Activated naive CD4-positive, alpha-beta T cell treated with anti-CD3 and anti-CD28 coated beads for 36 hours (primary cell): ENCODE measurements at places on chromosomes 7 and 10. TPM values are rescaled to one million over a fixed set of nuclear protein-coding genes. Genes with fewer than 3 reads are reported as not detected.
A peak's percentile ranks its signal among the peaks of the same experiment; 100 is the strongest.

GRCh38 chr10:58334817-58335305 lies at the start of gene UBE2D1:
TSS of gene UBE2D1 (plus strand) at chr10:58335006. CDS start at chr10:58335202, 196 bp downstream.
- H3K36me3 ChIP-seq: peaks cover 4% of the 10 kb centered on the region
- DNase-seq: peak; percentile 88
- H3K4me3 ChIP-seq: peak within 1 kb of the TSS; percentile 95
- H3K27ac ChIP-seq: peak within 1 kb of the TSS; percentile 78
- peaks cover 33% of the 10 kb centered on the region for H3K4me1 ChIP-seq

GRCh38 chr7:84393786-84394185 lies 199.2 kb upstream of the SEMA3A start:
- peaks cover 7% of the 10 kb centered on the region for H3K27me3 ChIP-seq
- no peaks in the 10 kb centered on the region for H3K36me3 ChIP-seq
- no peak for DNase-seq
- no peak overlapping the region for H3K27ac ChIP-seq
- no peaks in the 10 kb centered on the region for H3K4me1 ChIP-seq

GRCh38 chr10:44279426-44280126 lies 105.3 kb downstream of the CXCL12 start:
- H3K4me3 ChIP-seq: no peak overlapping the region
- no peak overlapping the region for H3K27ac ChIP-seq
- no peak for DNase-seq
- H3K4me1 ChIP-seq: no peaks in the 10 kb centered on the region

DNA sequence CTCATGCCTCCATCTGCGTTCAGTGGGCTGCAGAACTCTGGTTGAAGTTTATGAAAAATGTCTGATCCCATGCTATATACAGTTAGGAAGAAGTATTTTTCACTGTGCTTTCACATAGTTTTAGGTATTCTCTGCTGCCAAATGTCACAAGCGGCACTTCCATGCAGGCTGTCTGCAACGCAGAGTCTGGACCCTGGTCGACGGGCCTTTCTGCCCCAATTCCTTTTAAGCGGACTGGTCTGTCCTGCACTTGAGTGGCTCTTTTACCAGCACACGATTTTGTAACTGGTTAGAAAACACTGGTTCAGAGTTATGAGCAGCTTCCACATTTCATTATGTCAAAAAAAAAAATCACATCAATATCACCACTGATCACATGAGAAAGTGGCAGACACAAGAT lies 143.0 kb downstream of the DIP2C start:
- H3K4me1 ChIP-seq: peaks cover 8% of the 10 kb centered on the region
- H3K36me3 ChIP-seq: no peaks in the 10 kb centered on the region
- H3K4me3 ChIP-seq: no peak overlapping the region
- no peak overlapping the region for H3K27ac ChIP-seq
- H3K27me3 ChIP-seq: peaks cover 15% of the 10 kb centered on the region

GRCh38 chr7:116357781-116358670 lies 141.5 kb upstream of the CAV2 start:
- no peaks in the 10 kb centered on the region for H3K4me1 ChIP-seq
- no peak overlapping the region for H3K27ac ChIP-seq

- no peaks in the 10 kb centered on the region for H3K36me3 ChIP-seq
- H3K4me3 ChIP-seq: no peak overlapping the region
- no peak overlapping the region for H3K27ac ChIP-seq
- DNase-seq: no peak
- H3K4me1 ChIP-seq: no peaks in the 10 kb centered on the region
Measured at GRCh38 chr10:36450380-36450779, 675.0 kb upstream of the ANKRD30A start.

DNA sequence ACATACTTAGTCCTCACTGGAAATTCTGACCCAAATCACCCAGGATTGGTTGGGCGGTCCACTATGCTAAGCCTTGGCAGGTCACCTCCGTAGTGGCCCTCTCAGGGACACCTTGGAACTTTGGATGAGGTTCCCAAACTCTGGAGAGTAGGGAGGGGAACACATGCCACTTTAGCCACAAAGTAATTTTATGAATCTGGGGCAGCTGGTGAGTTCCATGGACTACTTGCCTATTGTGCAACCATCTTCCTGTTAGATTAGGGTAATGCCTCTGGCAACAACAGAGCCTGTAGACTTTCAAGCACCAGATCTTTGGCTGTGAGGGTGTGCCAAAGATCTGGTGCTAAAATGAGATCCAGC lies 77.7 kb downstream of the ITGB8 start:
- H3K4me3 ChIP-seq: no peak overlapping the region
- H3K36me3 ChIP-seq: no peaks in the 10 kb centered on the region
- H3K4me1 ChIP-seq: no peaks in the 10 kb centered on the region
- DNase-seq: no peak

DNA sequence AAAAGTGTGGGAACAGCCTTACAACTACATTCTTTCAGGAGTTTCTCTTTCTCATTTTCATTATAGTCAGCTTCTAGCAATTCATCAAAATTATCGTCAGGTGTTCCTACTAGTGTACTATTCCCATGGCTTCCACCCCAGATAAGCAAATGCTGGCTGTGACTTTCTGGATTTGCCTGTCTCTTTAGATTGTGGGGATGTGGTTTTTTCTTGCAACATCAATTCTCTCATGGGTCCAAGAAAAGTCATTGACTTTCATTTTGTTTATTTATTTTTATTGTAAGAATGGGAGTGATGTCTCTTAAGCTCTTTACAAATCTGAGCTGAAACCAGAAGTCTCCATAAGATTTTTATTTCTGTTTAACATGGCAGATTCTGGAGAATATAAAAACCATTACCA lies 349.7 kb upstream of the SEMA3C start:
- no peak overlapping the region for H3K4me3 ChIP-seq
- H3K4me1 ChIP-seq: no peaks in the 10 kb centered on the region

DNA sequence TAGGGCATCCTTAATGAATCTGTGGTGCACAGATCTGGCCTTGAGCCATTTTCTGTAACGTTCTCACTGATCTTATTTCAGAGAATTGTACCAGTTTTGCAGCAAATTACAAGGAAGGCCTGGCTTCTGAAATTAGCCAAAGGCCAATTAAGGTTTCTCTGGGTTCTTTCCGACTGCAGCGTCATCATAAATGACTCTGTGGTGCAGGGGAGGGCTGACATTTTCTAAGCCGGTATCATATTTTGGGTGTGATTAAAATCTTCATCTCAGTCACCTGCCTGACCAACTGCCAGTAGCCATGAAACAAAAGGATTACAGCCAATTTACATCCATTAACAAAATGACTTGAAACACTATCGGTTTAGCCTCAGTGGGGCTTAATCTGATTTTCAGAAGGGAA lies 363.7 kb downstream of the ADRA2A start:
- H3K4me3 ChIP-seq: no peak overlapping the region
- no peak overlapping the region for H3K27ac ChIP-seq
- no peak for DNase-seq
- no peaks in the 10 kb centered on the region for H3K4me1 ChIP-seq
- H3K36me3 ChIP-seq: no peaks in the 10 kb centered on the region

DNA sequence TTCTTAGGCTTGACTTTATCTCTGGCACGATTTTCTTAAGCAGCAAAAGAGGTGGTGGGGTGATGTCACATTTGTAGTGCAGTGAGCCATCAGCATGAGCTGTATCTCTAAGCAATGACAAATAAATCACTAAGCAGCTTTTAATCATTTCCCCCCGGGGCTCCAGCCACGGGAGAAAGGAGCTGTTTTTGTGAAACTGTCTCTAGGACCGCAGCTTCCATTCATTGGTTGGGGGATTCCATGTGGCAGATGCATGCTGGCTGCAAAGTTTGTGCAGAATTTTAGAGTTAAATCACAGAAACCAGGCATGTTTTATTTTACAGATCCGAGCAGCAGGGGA lies 464 bp downstream of the KIAA1217 start:
- no peaks in the 10 kb centered on the region for H3K36me3 ChIP-seq
- DNase-seq: peak; percentile 72
- H3K4me1 ChIP-seq: peaks cover 29% of the 10 kb centered on the region
- H3K27me3 ChIP-seq: peaks cover 49% of the 10 kb centered on the region
- peak overlapping the region; percentile 69 for H3K4me3 ChIP-seq
- H3K27ac ChIP-seq: peak overlapping the region; percentile 76

GRCh38 chr7:30309842-30310435 lies 25.5 kb downstream of the ZNRF2 start:
- H3K27ac ChIP-seq: no peak overlapping the region
- DNase-seq: no peak
- no peaks in the 10 kb centered on the region for H3K27me3 ChIP-seq
- peaks cover 49% of the 10 kb centered on the region for H3K4me1 ChIP-seq
- H3K4me3 ChIP-seq: no peak overlapping the region
- H3K36me3 ChIP-seq: no peaks in the 10 kb centered on the region

GRCh38 chr7:114086914-114087652 lies 168.3 kb upstream of the PPP1R3A start:
- H3K36me3 ChIP-seq: no peaks in the 10 kb centered on the region
- H3K27me3 ChIP-seq: peaks cover 53% of the 10 kb centered on the region
- no peak overlapping the region for H3K27ac ChIP-seq
- peak overlapping the region; percentile 68 for H3K4me3 ChIP-seq

DNA sequence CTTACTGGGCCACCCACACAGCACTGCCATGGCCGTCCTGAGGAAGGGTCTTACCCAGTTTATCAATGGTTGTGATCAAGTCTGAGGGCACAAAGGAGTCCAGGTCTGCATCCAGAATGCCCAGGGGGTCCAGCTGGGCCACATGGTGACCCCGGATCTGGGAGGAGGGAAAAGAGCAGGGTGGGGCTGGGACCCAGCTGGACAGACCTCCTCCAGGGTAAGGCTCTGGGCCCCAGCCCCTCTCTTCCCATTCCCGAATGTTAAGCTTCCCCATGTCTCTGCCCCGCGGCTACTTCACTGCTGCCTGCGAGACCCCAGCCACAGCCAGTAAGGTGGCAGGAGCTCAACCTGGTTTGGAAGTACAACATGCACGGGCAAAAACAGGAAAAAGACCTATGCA lies 9.5 kb downstream of the OGDHL start:
- H3K27ac ChIP-seq: no peak overlapping the region
- DNase-seq: no peak
- no peak overlapping the region for H3K4me3 ChIP-seq
- no peaks in the 10 kb centered on the region for H3K27me3 ChIP-seq

DNA sequence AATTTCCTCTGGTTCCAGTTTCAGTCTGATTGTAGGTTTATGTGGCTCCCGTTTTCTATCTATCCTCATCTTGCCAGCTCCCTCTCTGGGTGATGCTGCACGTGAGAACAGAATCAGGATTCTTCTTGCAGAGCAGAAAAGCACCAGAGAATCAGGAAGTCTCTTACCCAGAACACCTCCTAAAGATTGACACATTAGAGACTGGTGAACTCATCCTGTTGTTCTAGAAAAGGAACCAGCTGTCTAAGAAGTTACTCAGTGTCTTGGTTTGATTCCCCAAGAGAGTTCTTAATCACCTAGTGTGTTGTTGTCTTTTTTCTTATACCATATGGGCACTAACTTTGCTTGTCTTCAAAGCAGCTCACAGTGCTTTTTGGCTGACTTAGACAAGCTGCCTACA lies 152.4 kb downstream of the DGKI start:
- no peak overlapping the region for H3K27ac ChIP-seq
- no peak overlapping the region for H3K4me3 ChIP-seq
- no peaks in the 10 kb centered on the region for H3K4me1 ChIP-seq
- H3K27me3 ChIP-seq: peaks cover 11% of the 10 kb centered on the region

- peaks cover 38% of the 10 kb centered on the region for H3K4me1 ChIP-seq
- peaks cover 14% of the 10 kb centered on the region for H3K36me3 ChIP-seq
- peak overlapping the region; percentile 62 for H3K27ac ChIP-seq
- no peak for DNase-seq
- H3K27me3 ChIP-seq: no peaks in the 10 kb centered on the region
Measured at GRCh38 chr10:102801496-102801895, 35.7 kb downstream of the CYP17A1 start.

HYAL4 gene
- total RNA-seq: not detected

PLA2G12B gene
- not detected for total RNA-seq

ZDHHC16 gene
- total RNA-seq: 26.5 TPM

PHKG1 gene
- 3.6 TPM for total RNA-seq

TAS2R3 gene
- total RNA-seq: 0.96 TPM

CAV2 gene
- total RNA-seq: not detected

MYH16 gene
- total RNA-seq: not detected
